ENCODE measurements at places on chromosomes 1 and 21.

DNA sequence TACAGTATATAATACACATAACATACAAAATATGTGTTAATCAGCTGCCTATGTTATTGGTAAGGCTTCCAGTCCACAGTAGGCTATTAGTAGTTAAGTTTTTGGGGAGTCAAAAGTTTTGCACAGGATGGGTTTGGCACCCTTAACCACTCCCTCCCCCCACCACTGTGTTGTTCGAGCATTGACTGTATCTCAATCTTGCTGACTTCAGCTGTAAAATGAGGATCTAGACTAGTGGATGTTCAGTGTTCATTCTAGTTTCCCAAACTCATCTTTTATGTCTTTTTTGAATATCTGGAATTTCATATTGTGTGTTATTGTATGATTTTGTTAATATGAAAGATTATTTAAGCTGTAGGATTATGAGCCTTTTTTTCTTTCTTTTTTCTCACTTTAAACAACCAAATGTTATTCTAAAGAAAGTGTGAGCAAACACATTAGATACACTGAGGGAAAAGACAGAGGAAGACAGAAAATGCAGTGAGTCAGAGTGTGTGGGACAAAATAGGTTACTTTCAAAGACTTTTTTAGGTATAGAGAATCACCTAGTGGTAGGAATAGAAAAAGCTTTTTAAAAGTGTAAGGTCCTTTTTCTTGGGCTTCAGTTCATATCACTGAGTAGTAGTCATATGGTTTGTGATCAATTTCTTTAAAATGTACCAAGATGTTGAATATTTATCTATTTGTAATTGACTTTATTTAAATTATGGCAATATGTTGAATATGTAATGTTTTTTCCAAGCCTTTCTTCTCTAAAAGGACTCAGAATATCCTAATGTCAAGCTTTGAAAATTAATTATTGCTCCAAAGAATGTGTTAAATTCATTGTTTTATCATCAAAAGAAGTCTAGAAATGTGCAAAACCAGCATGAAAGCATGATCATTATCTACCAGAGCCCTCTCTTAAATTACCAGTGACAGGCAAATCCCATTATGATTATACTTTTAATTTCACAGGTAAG, 17.9 kb upstream of the CENPF start:
- no peak for DNase-seq

- no peak for DNase-seq
Observed at GRCh38 chr1:200034262-200034557, 6.7 kb downstream of the NR5A2 start.

GRCh38 chr21:35217504-35218060, 168.5 kb upstream of the RUNX1 start:
- DNase-seq: no peak

- DNase-seq: no peak
Observed at GRCh38 chr1:180103819-180104218, 50.9 kb upstream of the QSOX1 start.

- no peak for DNase-seq
Observed at GRCh38 chr1:25361901-25362300, 23.8 kb downstream of the TMEM50A start.

- no peak for DNase-seq
Observed at GRCh38 chr1:230563591-230563990, 78.7 kb upstream of the COG2 start.

DNA sequence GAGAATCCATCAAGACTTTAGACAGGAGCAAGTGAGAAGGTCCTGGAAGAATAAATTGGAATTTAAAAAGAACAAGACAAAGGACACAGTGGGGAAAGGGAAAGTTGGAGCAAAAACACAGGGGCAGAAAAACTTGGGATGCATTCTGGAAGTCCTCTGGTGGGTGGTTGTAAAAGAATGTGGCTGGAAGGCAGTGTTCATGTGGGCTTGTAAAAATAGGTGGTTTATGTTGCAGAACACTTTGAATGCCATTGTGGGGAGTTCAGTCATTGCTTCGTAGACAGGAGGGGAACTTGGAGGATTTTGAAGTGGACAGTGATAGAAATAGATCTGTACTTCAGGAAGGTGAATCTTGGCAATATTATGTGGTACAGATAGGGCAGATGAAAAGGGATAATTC, 15.2 kb downstream of the KIF1B start:
- no peak for DNase-seq

DNA sequence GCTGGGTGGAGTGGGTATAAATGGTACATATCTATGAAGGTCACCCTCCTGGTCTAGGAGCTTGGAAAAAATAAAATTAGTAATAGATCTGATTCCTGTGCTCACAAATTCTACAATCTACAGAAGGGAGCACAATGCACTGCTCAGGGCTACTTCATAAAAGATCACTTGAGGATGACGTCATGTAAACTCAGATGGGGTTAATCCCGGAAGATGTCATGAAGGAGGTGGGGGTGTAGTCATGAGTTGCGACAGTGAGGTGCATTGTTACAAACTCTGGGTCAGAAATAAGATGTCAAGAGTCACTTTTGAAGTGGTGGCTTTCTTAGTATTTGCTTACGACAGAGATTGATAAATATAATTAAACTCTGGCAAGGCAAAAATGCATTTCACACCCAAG, 68.2 kb downstream of the LHX9 start:
- no peak for DNase-seq

- DNase-seq: no peak
Observed at GRCh38 chr1:12518931-12519692, 98.9 kb downstream of the DHRS3 start.

GRCh38 chr21:42013931-42014330, 3.8 kb upstream of the ZBTB21 start:
- DNase-seq: no peak

- no peak for DNase-seq
Observed at GRCh38 chr1:68049941-68050878, at the start of gene DIRAS3. DIRAS3 (minus strand) TSS chr1:68050627; CDS start chr1:68047297, 3,330 bp downstream.

GRCh38 chr1:3600354-3600753, 11.0 kb downstream of the MEGF6 start:
- DNase-seq: no peak

GRCh38 chr1:57319165-57319564, 104.7 kb downstream of the DAB1 start:
- DNase-seq: no peak

DNA sequence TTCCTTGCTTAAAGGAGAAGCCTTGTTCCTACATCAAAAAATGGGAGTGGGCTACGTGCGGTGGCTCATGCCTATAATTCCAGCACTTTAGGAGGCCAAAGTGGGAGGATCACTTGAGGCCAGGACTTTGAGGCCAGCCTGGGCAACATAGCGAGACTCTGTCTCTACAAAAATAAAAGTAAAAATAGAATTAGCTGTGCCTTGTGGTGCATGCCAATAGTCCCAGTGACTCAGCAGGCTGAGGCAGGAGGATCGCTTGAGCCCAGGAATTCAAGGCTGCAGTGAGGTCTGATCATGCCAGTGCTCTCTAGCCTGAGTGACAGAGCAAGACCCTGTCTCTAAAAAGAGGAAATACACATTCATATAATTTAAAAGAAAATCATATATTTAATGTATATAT, 127.1 kb downstream of the C1orf21 start:
- DNase-seq: no peak

- no peak for DNase-seq
Observed at GRCh38 chr1:5509664-5510452, 482.4 kb downstream of the NPHP4 start.

DNA sequence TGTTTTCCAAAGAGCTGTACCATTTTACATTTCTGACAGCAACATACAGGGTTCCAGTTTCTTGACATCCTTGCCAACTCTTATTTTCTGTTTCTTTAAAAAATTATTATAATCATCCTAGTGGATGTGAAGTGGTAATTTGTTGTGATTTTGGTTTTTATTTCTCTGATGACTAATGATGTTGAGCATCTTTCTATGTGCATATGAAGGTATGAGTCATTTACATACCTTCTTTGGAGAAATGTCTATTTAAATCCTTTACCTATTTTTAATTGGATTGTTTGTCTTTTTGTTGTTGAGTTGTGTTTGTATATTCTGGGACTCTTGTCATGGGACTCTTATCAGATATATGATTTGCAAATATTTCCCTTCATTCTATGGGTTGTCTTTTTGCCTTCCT, 20.8 kb upstream of the MPC2 start:
- no peak for DNase-seq

GRCh38 chr1:186042230-186042629, 308.0 kb downstream of the HMCN1 start:
- DNase-seq: no peak

DNA sequence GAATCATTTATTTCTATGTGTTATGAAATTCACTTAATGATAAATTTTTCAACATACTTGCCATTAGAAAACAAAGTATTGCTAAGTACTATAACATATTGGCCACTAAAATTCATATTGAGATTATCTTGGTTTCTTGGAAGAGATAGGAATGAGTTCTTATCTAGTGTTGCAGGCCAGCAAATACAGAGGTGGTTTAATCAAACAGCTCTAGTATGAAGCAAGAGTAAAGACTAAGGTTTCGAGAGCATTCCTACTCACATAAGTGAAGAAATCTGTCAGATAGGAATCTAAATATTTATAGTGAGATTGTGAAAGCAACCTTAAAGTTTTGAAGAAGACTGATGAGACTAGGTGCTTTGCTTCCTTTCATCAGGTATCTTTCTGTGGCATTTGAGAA, 37.9 kb upstream of the FOXE3 start:
- no peak for DNase-seq

DNA sequence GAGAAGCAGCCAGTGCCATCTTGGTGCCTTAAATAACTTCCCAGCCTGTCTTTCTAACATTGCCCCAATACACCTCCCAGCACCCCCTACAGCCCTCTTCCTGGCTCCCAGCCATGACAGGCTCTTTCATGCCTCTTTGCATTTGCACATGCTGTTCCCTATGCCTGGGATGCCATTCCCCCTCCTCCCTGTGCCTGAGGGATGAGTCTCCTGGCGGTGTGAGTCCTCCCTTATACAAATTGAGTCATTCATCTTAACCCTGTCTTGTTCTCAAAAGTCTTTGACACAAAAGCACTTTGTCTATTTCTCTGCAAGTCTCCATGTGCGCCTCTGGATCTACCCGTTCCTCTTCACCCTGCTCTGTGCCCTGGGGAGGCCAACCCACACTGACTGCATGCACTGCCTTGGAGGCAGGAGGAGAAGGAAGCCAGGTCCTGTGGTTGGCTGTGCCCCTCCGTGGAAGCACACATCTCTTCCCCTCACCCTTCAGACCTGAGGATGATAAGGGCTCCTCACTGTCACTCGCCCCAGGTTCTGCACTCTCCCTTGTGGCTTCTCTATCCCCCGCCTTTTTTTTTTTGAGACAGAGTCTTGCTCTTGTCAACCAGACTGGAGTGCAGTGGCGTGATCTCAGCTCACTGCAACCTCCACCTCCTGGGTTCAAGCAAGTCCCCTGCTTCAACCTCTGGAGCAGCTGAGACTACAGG, 25.1 kb downstream of the CDCP2 start:
- no peak for DNase-seq

DNA sequence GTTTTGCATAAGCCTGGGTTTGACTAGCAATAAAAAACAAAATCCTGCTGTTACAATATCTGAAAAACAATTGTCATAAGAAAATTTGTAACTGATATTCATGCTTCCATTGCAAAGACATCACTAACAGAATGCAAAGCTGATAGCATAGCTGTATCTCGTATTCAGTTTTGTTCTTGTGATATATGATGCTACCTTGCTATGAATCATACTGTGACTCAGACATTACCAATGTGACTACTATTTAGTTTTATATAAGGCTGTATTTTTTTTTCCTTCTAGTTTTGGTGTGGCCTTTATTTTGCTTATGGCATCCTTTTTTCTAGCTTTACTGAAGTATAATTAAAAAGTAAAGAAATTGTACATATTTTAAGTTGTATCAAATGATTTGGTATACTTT, 1381.8 kb downstream of the MRPL39 start:
- DNase-seq: no peak

DNA sequence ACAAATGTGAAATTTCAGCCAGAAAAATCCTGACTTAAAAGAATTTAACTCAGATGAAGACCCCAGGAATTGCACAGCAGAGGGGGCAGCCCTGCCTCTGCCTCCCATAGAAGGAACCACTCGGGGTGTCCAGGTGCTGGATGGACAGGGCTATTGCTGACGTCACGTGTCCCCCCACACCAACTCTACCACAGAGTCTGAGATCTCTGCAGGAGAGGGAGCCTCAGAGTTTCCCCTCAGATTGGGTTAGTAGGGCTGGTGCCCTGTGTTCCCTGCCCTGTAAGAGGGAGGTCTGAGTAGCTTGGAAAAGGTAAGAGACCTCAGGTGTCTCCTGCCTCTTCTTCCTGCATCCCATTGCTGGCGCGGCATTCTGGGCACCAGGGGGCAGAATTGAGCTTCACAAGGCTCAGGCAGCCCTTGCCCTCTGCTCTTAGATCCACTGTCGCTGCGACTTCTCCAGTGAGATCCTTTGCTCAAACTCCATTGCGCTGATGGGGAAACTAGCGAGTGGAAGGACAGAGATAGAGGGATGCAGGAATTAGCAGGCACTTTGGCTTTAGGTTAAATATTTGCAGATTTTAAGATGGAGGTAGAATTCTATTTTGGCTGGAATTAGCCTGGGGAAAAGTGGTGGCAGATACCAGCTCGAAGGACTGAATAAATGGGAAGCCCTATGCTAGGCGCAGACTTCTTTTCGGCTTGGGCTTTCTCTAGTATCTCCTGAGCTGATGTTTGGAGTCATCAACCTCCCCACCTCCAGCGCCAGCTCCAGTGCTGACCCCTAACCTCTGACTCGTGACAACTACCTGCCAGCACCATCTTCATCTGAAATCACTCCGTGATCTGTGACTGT, 42.8 kb upstream of the DMBX1 start:
- peak; percentile 67 for DNase-seq

DNA sequence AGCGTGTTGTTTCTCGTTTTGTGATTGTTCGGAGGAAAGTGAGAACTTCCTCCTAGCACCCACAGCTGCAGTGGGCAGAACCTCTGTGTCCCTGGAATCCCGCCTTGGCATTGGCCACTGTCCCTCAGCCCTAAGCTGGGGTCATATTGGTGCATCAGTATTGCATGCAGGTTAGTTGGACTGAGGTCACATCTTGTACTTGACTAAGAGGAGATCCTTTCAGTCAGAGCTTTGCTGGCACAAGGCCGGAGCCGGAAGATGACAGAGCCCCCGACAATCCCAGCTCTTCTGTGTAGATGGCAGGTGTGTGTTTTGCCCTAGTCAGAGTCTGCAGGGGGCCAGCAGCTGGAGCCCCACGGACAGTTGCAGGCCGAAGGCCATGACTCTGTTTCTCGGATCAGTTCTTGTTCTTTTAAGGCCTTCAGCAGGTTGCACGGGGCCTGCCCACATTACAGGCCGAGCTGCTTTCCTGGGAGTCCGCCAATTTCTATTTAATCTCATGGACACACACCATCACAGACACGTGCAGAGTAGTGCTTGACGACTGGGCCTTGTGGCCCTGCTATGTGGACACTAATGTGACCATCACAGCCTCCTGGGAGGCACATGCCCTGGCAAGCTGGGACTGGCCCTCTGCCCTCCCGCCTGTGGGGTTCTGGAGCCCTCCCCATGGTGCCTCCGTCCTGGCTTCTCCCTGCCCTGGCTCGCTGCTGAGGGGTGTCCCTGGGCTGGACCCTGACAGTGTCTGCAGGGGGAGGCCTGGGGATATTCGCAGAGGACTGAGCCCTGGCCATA, 14.9 kb downstream of the SNAP47 start:
- no peak for DNase-seq

- DNase-seq: no peak
Observed at GRCh38 chr1:201444792-201445191, 23.3 kb upstream of the TNNI1 start.

GRCh38 chr1:20284625-20285024, 6.0 kb upstream of the VWA5B1 start:
- no peak for DNase-seq
